ENCODE measurements at places on chromosomes 4 and X.

DNA sequence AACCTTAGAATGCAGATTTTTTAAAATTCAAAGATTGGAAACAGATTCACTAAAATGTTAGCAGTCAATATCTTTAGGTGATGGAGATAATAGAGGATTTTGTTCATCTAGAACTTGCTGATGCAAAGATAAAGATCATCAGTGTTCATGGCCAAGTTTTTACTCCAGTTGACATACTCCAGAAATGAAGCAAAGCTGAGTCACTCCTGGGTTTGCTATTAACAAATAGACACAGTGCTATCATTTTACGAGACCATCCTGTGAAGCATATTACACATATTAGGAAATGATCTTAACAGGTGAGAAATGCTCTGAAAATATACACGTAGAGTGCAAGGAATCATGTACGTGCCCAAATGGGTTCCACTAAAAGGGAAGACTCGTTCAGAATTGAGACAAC, 170.6 kb upstream of the FAM9B start:
- no peak for DNase-seq

- DNase-seq = no peak
Measured at GRCh38 chrX:16852617-16853179, 17.5 kb downstream of the RBBP7 start.

DNA sequence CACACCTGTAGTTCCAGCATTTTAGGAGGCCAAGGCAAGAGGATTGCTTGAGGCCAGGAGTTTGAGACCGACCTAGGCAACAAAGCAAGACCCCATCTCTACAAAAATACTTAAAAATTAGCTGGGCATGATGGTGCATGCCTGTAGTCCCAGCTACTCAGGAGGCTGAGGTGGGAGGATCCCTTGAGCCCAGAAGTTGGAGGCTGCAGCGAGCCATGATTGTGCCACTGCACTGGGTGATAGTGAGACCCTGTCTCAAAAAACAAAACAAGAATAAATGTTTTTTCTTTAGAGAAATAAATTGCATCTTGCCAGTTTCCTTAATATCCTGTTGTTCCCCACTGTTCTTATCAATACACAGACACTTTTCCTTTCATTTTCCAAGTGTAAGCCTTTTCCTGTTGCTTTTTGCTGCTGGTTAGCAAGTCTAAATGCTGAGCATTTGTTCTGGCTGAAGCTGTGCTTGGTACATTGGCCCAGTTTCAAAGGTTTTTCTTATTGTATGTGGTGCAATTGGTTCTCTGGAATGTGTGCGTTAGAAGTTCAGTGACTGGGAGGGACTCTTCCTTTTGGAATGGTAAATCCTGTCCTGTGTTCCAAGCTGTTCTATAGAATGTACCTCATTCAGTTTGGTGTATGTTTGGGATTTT, 98.2 kb downstream of the AFF1 start:
- DNase-seq = no peak

DNA sequence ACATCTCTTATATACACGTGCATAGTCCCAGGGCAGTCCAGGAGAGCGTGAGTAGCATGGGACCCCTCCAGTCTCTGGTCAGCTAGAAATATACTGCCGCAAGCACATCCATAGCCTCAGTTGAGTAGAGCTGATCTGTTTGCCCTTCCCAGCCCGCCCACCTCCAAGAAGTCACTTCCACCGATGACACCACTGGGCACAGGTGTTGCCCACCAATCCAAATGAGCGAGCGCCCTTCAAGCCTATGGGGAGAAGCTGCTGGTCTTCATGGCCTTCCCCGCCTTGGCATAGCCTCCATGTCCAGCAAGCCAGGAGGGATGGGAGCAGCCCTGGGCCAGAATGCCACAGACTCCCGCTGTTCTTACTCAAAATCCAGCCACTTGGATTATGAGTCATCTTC, 10.2 kb downstream of the DUSP9 start:
- DNase-seq = no peak

- DNase-seq = no peak
Measured at GRCh38 chrX:10923466-10923865, 187.7 kb upstream of the HCCS start.

GRCh38 chr4:178241601-178242118, 799.4 kb upstream of the AGA start:
- DNase-seq = no peak

- no peak for DNase-seq
Measured at GRCh38 chr4:184406958-184407391, 67.4 kb downstream of the IRF2 start.

DNA sequence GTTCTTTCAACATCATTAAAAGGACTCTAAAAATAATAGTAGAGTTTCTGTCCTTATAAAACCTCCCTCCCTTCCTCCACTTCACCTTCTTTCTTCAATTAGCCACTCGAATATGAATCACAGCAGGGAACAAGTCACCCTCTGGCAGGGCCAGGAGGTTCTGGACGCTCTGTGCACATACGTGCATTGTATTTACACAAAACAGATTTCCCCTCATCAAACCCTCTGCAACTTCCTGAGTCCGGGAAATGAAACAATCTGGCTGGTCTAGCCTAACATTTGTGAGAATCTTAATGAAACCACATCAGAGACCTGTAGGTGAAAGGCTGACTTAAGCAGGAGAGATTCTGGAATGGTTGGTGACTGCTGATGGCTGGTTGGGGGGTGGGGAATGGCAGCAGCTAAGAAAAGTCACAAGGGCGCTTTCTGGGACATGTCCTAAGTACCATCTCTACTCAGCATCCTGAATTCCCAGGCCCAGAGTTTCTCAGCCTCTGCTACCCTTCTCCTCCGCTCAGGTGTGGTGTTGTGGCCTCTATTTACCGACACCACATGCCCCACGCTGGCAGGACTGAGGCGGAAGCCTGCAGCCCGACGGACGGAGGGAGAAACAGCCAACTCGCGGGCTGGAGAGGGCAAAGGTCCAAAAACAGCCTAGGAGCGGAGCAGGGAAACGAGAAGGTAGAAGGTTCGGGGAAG, 1.0 kb downstream of the ZDHHC9 start:
- DNase-seq = no peak

DNA sequence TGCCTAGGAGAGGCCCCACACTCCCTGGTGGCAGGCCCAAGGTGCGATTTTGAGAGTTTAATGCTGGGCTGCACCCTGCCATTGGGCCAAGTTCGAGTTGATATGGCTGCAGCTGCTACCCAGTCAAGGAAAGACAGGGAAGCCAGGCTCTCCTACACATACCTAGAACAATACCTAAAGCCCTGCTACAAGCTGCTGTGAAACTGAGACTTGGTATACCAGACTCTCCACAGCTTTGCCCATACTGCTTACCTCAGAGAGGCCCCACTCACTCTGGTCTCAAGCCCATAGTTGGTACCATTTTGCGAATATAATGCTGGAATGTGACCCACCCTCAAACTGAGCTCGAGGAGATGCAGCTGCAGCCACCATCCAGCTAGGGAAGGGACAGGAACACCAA, 147.7 kb upstream of the MAGEB2 start:
- DNase-seq = no peak

DNA sequence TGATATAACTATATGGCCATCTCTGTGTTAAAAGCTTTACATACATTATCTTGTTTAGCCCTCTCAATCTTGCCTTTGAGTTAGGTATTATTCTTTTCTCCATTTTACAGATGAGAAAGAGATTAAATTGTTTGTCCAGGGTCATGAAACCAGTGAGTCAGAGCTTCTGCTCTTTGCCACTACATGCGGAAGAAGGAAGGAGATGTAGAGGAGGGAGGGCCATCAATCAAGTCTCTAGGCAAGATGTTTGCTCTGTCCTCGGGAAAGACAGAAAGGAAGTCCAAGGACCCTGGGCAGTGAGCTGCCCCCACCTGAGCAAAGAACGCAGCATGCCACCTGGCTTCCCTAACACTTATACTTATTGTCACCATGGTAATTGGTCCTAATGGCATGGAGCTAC, 133.7 kb upstream of the IL1RAPL2 start:
- no peak for DNase-seq

- DNase-seq = no peak
Measured at GRCh38 chrX:20067709-20068561, 48.8 kb downstream of the MAP7D2 start.

DNA sequence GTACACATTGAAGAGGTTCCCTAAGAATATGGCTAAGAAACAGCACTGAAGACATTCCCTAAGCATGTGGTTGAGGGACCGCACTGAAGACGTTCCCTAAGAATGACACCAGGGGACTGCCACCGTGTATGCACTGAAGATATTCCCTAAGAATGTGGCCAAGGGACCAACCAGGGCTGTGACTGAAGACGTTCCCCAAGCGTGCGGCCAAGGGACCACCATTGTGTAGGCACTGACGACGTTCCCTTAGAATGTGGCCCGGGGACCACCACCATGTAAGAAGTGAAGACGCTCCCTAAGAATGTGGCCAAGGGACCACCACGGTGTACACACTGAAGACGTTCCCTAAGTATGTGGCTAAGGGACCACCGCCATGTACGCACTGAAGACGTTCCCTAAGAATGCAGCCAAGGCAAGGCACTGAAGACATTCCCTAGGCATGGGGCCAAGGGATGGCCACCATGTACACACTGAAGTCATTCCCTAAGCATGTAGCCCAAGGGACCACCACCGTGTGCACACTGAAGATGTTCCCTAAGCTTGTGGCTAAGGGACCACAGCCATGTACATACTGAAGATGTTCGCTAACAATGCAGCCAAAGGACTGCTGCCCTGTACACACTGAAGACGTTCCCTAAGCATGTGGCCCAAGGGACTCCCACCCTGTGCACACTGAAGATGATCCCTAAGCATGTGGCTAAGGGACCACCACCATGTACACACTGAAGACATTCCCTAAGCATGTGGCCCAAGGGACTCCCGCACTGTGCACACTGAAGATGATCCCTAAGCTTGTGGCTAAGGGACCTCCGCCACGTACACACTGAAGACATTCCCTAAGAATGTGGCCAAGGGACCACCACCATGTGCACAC, 22.0 kb downstream of the DHRSX start:
- DNase-seq = no peak

All from stimulated activated CD4-positive, alpha-beta T cell treated with anti-CD3 and anti-CD28 coated beads, TNF-alpha, amount 100 ng/mL, for 24 hours (primary cell).